ENCODE measurements at places on chromosomes 1 and 21.

DNA sequence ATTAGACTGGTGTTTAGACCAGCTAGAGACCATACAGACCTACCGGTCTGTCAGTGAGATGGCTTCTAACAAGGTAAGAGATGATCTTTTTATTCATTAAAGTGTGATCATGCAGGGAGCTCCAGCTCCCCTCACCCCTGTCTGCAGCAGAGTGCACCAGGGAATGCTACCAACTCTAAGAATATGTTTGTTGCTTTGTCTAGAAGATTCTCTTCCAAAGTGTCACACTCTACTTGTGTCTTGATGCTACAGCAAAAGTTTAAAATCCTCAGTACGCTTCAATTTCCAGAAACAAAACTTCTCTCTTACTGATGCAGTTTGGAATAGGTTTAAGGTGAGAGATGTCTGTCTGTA, 201.4 kb upstream of the SGIP1 start:
- no peak for DNase-seq

DNA sequence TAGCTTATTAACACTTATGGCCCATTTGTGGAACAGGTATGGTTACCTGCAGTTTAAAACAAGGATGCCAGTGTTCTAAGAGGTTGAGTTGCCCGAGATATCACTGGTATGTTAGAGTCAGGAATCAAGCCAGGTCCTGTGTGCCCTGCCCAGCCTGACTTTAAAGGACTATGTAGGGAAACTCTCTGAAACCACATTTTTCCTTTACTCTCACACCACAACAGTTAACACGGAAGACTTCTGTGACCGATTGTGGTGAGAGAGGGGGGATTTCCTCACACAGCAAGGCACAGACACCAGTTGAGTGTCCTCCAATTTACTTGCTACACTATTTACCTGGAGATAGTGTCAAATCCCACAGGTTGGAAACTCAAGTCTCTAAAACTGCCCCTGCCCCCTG, 47.8 kb downstream of the UCK2 start:
- peak; percentile 42 for DNase-seq

- no peak for DNase-seq
Observed at GRCh38 chr1:42315500-42315899, 19.5 kb downstream of the FOXJ3 start.

GRCh38 chr1:59978511-59978910, 51.9 kb upstream of the CYP2J2 start:
- DNase-seq: no peak

GRCh38 chr1:184562806-184563205, 176.0 kb downstream of the C1orf21 start:
- DNase-seq: no peak

GRCh38 chr1:5881526-5882222, 110.6 kb downstream of the NPHP4 start:
- DNase-seq: no peak

DNA sequence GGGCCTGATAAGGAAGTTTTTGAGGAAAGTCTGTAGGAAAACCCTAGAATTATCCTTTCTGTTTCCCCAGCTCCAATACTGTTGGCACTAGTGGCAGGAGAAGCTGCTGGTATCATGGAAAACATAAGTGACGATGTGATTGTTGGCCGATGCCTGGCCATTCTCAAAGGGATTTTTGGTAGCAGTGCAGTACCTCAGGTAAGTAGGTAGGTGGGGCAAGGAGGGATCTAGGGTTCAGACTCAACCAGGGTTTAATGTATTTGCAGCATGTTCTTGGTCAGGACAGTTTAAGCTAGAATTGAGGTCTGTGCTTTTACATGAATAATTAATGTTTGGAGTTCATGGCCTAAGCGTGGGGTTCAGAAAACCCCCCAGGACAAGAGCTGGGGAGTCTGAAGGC, 62.1 kb downstream of the KDM1A start:
- DNase-seq: no peak

GRCh38 chr1:1013922-1014648, 788 bp downstream of the ISG15 start:
- peak; percentile 62 for DNase-seq

DNA sequence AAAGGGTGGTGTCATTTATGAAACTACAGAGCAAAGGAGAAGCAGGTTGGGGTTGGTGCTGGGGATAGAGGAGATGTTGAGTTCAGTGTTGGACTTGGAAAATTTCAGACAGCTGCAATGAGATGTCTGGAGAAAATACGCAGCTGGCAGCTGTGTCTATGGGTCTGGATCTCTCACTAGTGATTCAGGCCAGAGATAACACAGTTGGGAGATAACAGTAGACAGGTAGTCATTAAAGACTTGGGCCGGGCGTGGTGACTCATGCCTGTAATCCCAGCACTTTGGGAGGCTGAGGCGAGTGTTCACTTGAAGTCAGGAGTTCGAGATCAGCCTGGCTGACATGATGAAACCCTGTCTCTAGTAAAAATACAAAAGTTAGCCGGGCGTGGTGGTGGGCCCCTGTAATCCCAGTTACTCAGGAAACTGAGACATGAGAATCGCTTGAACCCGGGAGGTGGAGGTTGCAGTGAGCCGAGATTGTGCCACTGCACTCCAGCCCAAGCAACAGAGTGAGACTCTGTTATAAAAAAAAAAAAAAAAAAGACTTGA, 2.5 kb upstream of the TFAP2E start:
- no peak for DNase-seq

- no peak for DNase-seq
Observed at GRCh38 chr1:29785554-29785953, 549.2 kb downstream of the PTPRU start.

GRCh38 chr1:23074012-23074411, 54.7 kb downstream of the KDM1A start:
- DNase-seq: no peak

GRCh38 chr1:50603274-50604271, 180.3 kb upstream of the DMRTA2 start:
- no peak for DNase-seq

- peak; percentile 70 for DNase-seq
Observed at GRCh38 chr1:9589144-9589718, 520 bp downstream of the TMEM201 start.

- no peak for DNase-seq
Observed at GRCh38 chr1:21874778-21875547, 62.1 kb downstream of the HSPG2 start.
